ENCODE measurements at places on chromosomes 7 and 10. TPM values are rescaled to one million over a fixed set of nuclear protein-coding genes. Genes with fewer than 3 reads are reported as not detected.

GNAT3 gene
- total RNA-seq: not detected

KCP gene
- 9.9 TPM for total RNA-seq

SLC29A4 gene
- 10.3 TPM for total RNA-seq

CPXM2 gene
- not detected for total RNA-seq

HACD1 gene
- total RNA-seq: 29.6 TPM

GATA3 gene
- 43.6 TPM for total RNA-seq

EN2 gene
- not detected for total RNA-seq

WEE2 gene
- not detected for total RNA-seq

EVX1 gene
- total RNA-seq: not detected

GIMAP8 gene
- not detected for total RNA-seq

NYAP1 gene
- total RNA-seq: 1.3 TPM

RGR gene
- total RNA-seq: not detected

GDF2 gene
- not detected for total RNA-seq

GPC2 gene
- total RNA-seq: 4.5 TPM

GBX1 gene
- not detected for total RNA-seq

PTPN20 gene
- total RNA-seq: 19.1 TPM

SFRP4 gene
- total RNA-seq: not detected

TMEM72 gene
- not detected for total RNA-seq

SLC18A2 gene
- not detected for total RNA-seq

NEUROD6 gene
- not detected for total RNA-seq

EBLN1 gene
- not detected for total RNA-seq

EPO gene
- 0.30 TPM for total RNA-seq

GHRHR gene
- not detected for total RNA-seq

GRID1 gene
- total RNA-seq: not detected

ZCWPW1 gene
- total RNA-seq: 7.4 TPM

FGFR2 gene
- total RNA-seq: not detected

GPR146 gene
- 4.3 TPM for total RNA-seq

NRG3 gene
- not detected for total RNA-seq

RNLS gene
- total RNA-seq: not detected

CYP3A7 gene
- total RNA-seq: not detected

MET gene
- 237 TPM for total RNA-seq

PLEKHS1 gene
- total RNA-seq: 4.9 TPM

AMZ1 gene
- total RNA-seq: not detected

LRRTM3 gene
- not detected for total RNA-seq

PLXNA4 gene
- 1.0 TPM for total RNA-seq

CRPPA gene
- 8.0 TPM for total RNA-seq

NAT16 gene
- not detected for total RNA-seq
